D721Med (cell line): ENCODE measurements at places on chromosomes 16 and 17.

DNA sequence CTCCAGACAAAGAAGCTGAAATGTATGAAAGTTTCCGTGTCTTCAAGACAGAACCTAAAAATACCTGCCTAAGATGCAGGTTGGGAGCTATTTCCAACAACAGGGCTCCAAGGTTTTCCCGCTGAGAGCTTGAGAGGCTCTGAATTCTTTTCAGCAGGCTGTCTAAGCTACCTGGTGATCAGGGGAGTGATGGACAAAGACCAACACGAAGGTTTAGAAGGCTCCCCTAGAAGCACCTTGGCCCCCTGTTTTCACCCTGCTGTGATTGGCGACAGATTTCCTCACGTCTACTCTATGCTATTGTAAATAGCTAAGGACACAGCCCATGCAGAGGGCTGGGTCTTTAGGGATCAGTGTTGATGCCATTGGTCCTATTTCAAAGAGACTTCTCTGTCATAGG, 275.2 kb upstream of the SALL1 start:
- no peak for DNase-seq

DNA sequence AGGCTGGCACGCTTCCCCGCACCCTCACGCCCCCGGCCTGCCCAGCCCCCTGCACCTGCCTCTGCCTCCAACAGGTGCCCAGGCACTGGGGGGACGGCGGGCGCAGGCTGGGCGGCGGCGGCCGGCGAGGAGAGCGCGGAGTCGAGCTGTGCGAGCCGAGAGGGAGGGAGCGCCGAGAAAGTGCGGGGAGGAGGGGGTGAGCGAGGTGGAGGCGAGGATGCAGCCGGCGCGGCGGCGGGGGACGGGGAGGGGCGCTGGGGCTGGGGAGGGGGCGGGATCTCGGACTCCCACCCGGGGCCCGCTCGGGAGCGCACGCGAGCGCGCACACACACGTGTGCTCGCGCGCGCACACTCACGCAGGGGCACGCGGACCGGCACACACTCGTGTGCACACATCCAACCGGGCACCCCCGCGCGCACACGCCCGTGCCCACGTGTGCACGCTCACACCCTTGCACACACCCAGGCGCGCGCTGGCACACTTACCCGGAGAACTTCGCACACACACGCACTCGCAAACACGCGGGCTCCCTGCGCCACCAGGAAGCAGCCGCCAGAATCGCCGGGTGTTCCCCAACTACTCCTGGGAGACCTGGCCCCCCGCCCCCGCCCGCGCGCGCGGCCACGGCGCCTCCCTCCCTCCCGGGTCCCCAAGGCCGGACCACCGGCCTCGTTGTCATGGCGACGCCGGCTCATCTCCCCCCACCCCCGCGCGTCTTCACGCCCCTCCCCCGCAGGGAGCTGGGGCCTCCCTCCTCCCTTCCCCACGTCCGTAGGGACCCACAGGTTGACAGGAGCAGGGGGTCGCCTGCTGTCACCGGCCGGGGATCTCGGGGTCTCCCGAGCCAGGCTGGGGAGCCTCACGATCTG, at the start of gene DOC2A:
Gene DOC2A (minus strand): TSS at position 184 of the 870 bp plus-strand sequence. CDS start 805 bp downstream, outside the sequence.
- no peak for DNase-seq

DNA sequence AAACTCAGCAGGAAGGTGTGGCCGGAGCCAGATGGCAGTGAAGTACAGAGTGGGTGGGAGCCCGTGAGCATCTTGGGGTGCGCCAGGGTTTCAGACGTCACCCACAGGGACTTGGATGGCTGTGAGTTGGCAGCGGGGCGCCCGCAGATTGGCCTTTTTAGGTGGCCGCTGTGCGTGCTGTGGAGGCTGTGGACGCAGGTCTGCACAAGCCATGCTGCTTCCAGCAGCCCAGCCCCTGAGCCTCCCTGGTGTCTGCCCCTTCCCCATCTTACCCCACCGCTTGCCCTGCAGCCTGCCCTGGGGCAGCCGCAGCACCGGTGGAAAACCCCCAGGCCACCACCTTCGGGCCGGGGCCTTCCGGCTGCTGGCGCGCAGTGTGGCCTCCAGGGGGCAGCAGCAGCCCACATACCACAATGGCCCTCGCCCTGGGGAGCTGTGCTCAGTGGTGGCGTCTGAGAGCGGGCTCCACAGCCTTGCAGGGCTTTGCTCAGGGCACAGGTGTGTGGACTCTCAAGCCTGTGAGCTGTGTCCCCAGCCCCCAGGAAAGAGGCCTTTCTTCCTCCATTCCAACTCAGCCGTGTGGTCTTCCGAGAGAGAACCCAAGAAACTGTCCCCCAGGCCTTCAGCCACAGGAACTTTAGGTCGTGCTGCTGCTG, 11.8 kb downstream of the ENDOV start:
- peak; percentile 89 for DNase-seq

DNA sequence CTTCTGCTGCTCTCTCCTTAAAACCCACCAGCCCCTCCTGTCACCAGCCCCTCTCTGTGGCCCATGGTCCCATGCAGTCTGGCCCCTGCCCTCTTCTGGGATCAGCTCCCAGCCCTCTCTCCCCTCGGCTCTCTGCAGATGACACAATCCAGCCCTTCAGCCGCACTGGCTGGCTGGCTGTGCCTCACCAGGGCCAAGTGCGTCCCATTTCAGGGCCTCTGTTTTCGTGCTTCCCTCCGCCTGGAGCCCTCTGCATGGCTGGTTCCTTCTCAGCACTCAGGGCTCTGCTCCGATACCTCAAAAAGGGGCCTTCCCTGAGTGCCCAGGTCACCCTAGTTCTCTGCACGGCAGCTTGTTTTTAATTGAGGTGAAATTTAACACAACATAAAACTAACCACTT, 124.3 kb downstream of the SOCS1 start:
- DNase-seq = no peak

- no peak for DNase-seq
Measured at GRCh38 chr17:49723423-49723822, 15.7 kb upstream of the SLC35B1 start.

DNA sequence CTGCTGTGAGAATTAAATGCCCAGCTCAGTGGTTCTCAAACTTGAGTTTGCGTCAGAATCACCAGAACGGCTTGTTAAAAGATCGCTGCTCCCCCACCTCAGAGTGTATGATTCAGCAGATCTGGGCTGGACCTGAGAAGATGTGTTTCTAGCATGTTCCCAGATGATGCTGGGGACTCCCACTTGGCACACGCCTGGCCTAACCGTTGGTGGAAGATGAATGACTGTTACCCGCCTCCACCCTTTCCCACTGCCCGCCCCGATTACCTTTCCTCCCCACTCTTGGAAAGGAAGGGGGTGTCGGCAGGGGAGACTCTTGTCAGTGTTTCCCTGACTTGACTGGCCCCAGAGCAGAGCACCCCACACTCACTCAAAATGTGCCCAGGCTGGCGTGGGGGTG, 29.3 kb upstream of the ABCC3 start:
- DNase-seq = no peak

GRCh38 chr16:11677959-11678881, 10.0 kb downstream of the SNN start:
- DNase-seq = no peak

DNA sequence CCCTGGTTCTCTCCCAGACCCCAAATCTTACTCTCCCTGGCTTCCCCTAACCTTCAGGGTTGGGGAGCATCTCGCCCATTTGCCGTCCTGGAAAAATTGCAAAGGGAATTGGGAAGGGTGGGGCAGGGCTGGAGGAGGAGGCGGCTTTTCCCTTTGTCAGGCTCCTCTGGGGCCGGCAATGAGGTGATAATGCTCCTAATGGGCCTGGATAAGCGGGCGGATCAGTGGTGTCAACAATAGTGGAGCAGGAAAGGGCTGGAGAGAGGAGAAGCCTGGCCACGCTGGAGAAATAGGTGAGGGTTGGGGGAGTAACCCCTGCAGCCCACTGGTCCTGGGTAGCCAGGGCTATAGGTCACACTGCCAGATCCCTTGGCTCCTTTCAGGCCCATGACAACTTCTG, 12.3 kb downstream of the SCN4A start:
- no peak for DNase-seq

- no peak for DNase-seq
Measured at GRCh38 chr17:60361889-60362288, 30.0 kb downstream of the USP32 start.

- no peak for DNase-seq
Measured at GRCh38 chr16:87210894-87211293, 106.3 kb downstream of the C16orf95 start.

GRCh38 chr16:70605283-70605657, 41.1 kb upstream of the IL34 start:
- no peak for DNase-seq

DNA sequence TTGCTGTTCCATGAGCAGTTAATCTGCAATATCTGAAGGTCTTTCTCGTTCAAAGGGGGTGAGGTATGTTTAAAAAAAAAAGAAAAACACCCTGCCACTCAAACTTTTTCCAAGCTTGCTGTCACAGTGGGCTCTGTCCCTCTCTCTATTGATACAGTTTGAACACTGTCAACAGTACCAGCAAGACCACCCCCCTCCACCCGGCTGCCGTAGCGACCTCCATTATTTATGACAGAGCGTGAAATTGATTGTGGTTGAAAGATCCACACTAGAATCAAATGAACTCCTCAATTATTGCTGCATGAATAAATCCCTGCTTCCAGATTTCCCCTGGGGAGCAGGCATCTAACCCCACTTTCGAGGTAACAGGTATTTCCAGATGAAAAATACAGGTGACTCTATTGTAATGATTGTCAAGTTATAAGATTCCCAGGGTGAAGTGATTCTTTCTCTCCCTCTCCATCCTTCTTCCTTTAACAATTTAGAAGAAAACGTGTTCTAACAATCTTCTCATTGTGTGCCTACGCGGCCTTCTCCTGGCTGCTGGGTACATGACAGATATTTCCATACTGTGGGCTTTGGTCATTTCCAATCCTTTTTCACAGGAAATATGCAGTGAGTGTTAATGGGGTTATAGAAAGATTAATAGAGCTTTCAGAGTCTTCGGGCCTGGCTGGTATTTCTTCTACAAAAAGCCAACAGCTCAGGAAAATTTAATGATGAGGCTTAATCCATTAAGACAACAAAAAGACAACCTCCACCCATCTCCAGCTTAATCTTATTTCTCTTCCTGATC, 135.7 kb upstream of the C16orf82 start:
- DNase-seq = no peak

DNA sequence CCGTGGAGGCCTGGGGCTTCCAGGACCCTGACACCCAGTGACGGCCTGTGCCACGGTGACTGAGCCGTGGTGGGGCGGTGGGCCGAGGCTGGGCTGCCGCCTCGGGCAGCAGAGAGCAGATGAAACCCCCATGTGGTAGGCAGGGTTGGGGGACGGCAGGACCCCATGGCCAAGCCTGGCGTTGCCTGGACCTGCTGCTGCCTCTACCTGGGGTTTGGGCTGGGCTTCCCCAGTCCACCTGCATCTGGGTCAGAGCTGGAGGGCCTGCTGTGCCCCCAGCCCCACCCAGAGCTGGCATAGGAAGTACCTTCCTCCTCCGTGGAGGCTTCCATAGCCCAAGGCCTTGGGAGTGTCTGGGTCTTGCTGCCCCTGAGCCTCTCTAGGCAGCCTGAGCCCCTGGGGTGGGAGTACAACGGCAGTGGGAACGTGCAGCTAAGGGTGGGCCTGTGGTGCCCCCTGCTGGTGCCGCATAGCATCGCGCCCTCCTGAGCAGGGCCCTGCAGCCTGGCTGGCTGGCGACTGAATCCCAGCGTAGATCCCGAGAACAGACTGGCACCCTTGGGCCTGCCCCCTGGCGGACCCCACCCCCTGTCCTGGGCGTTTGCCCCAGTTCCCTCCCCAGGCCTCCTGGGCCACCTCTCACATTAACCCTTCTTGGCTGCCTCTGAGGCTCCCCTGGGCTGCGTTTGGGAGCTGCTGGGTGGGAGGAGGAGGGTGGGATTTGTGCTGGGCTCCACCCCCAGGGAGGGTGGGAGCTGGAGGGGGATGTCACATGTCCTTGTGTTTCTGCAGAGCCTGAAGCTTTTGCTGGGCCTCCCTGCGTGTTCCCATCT, 12.6 kb upstream of the ATP6V0C start:
- peak; percentile 91 for DNase-seq

- DNase-seq = no peak
Measured at GRCh38 chr17:72173499-72174116, 52.8 kb downstream of the SOX9 start.

GRCh38 chr16:31083981-31084380, 4.8 kb downstream of the PRSS53 start:
- DNase-seq = no peak

DNA sequence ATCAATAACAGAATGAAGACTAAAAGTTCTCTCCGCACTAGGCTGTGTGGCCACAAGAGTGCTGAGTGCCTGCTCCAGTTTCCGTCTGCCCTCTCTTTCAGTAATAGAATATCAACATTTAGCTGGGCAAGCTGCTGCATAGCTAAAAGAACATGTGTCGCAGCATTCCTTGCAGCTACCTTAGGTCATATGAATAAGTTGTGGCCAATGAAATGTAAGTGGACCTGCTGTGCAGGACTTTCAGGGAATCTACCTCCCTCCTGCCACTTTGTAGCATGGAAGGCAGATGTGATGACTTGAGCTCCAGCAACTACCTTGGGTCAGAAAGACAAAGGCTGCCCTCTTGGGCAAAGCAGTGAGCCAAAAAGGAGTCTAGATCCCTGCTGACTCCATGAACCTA, 25.4 kb downstream of the SLC39A11 start:
- no peak for DNase-seq

- DNase-seq = no peak
Measured at GRCh38 chr16:82761236-82761635, 134.5 kb downstream of the CDH13 start.

DNA sequence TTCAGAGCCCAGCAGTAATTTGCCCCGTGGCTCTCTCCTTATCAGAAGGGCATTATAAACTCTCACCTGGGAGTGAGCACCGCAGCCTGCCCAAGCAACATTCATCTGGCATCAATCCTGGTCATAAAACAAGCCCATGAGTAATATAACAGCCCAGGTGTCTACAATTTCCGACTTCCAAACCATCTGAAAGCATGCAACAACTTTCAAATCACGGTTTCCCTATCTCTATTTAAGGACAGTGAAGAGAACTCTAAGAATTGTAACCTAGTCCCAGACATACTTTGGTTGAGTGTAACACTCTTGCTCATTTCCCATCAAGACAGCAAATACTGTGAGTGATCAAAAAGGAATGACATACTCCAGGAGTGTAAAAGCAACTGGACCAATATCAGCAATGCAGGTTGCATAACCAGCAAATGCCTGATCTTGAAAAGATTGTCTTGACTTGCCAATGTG, 487.4 kb upstream of the SOX9 start:
- DNase-seq = no peak
